ENCODE measurements at places on chromosomes 7 and 10.

DNA sequence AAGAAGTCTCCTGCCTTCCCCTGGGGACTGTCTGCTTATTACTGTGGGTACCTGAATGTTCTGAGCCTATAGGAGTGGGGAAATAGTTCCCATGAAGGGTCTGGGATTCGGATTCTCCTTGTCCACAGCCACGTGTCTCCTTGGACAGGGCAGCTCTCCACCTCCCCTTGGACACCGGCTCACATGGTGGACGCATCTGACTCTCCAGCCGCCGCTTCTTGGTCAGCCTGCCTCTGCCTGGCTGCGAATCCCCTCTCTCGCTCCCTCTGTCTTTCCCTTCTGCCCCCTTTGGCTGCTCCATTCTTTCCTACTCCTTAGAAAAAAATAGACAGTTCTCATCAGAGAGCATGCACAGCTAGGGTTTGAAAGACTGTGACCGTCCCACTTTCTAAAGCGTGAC lies 46.9 kb downstream of the JAKMIP3 start:
- DNase-seq = peak; percentile 4

DNA sequence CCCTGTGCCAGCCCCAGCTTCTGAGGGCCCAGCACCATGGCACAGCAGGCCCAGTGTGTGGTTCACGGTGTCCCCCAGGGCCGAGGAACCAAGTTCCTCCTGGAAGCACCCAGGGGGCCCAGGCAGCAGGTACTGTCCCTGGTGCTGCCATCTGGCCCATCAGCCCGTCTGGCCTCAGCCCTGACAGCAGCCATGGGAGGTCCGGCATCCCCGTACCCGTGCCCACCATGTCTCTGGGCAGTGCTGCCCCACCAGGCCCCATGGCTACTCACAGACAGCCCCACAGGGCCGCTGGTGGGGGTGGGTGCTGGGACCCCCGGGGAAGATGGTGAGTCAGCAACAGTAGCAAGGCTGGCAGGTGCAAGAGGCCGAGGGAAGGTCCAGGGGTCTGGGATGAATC lies 32.8 kb downstream of the STK32C start:
- no peak for DNase-seq

DNA sequence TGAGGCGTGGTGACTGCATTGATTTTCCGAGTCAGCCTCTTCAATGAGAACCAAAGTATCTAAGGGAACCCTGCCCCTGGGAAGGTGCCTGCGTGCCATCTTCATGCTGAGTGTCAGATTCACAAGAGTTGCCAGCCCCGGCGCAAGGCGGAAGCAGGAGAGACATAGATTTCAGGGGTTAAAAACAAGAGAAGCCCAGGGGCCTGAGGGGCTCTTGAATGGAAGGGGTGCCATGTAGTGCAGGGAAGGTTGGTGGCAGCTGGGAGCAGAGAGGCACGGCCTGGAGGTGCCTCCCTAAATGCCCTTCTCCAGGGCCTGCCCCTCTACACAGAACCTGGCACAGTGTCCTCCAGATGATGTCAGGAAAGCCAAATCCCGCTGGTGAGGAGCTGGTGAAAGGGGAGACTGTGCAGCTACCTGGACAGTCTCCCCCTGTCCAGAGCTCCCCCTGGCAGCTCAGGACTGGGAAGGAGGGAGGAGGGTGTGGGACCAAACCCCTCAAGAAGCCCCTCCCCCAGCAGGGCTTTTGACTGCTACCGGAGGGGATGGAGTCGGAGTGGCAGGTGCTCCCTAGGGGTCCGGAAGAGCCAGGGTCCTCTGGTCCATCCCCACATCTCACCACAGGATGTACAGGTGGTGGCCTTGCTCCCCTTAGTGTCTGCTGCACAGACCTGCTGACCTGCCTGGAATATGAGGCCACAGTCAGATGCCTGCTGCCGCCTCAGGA lies 137.9 kb downstream of the TCERG1L start:
- no peak for DNase-seq

- peak; percentile 91 for DNase-seq
Measured at GRCh38 chr7:101085162-101085964, at the start of gene TRIM56. TRIM56 (plus strand) TSS chr7:101085481; CDS start chr7:101087313, 1,832 bp downstream.

DNA sequence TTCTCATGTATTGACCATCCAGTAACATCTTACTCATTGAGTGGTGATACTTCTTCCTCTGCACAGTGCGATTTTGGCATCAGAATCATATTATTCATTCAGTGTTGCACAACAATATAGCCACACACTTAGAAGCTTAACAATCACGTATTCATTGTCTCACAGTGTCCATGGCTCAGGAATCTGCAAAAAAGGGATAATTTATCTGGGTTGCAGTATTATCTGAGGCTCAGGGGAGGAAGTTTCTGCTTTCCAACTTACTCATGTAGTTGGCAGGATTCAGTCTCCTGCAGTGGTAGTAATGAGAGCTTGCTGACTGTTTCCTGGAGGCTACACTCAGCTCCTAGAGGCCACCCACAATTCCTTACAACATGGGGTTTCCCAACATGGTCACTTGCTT lies 803.6 kb downstream of the SORCS1 start:
- DNase-seq = no peak

DNA sequence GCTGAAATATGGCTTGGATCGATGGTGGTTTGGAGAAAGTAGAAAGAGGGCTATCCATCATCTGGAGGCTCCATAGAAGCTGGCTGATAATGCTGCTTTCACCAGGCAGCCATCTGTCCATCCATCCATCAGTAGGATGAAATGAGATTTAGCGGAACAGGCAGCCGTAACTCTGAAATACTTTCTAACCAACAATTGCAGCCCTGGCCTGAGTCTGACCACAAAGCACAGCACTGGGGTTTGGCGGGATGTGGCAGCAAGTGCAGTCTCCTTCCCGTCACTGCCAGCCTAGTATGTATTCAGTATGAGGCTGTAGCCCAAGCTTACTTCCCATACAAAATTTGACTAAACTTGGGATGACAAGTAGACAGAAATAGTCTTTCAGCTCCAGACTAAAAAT lies 38.0 kb downstream of the R3HCC1L start:
- no peak for DNase-seq

DNA sequence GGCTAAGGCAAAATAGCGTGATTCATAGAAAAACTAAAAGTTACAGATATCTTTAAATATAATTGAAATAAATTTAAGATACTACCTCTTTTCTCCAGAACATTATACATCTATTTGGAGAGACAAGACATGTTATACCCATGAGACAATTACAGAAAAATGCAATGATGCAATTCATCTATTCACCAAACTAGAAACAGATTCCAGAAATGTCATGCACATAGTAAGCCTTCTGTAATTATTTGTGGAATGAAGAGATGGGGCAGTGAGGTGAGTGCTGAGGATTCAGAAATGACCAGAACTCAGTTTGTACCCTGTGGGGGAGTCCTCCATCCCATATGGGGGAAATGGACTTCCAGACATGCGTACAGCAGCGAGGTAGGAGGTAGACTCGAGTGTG lies 99.4 kb downstream of the MKX start:
- DNase-seq = no peak

DNA sequence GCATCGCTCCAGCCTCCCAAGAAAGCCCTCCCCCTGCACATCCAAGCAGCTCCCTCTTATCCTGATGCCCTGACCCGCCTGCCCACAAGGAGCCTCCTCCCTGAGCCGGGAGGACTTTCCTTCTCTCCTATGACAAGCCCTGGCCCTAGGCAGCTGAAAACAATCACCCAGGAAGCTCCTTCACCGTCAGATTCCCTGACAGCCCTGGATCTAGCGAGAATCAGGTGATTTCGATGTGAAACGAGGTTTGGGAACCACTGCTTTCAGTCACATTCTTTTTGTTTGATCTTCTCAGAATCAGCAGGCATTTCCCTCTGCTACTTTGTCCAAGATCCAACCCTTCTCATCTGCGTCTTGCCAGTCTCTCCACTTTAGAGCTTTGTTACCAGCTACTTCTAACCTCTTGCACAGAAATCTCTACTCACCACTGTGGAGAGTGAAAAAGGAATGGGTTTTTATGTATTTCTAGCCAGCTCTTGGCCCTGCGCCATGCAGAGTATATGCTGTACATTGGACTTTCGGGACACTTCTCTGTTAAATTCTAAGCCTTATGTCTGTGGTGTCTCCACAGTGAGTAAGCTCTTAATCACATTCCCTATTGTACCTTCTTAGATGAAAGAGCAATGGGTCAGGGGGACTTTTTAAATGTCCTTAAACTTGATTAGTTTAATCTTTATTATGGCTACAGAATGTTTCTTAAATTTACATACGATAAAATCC lies 253.2 kb upstream of the C7orf33 start:
- no peak for DNase-seq

- DNase-seq = no peak
Measured at GRCh38 chr7:28423918-28424514, 11.7 kb downstream of the CREB5 start.

DNA sequence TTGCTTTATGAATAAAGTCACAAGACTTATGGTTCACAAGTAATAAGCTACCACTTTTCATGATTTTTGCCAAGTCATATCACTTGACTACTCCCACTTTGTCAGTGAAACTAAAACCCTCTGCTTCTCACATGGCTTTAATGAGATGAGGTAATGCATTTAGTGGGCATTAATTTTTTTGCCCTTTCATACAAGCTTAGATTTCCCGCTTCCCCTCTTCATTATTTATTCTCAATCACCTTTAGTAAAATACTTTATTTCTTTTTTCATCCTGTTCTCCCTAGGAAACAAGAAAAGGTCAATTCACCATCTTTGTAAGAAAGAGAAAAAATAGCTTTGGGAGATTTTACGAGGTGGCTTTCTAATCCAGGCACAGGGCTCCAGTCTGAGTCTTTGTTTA lies 109.6 kb upstream of the STARD3NL start:
- no peak for DNase-seq

- DNase-seq = peak; percentile 65
Measured at GRCh38 chr7:44884621-44885393, 523 bp downstream of the PURB start.

GRCh38 chr7:30979027-30979426 lies 15.3 kb downstream of the GHRHR start:
- DNase-seq = peak; percentile 13

DNA sequence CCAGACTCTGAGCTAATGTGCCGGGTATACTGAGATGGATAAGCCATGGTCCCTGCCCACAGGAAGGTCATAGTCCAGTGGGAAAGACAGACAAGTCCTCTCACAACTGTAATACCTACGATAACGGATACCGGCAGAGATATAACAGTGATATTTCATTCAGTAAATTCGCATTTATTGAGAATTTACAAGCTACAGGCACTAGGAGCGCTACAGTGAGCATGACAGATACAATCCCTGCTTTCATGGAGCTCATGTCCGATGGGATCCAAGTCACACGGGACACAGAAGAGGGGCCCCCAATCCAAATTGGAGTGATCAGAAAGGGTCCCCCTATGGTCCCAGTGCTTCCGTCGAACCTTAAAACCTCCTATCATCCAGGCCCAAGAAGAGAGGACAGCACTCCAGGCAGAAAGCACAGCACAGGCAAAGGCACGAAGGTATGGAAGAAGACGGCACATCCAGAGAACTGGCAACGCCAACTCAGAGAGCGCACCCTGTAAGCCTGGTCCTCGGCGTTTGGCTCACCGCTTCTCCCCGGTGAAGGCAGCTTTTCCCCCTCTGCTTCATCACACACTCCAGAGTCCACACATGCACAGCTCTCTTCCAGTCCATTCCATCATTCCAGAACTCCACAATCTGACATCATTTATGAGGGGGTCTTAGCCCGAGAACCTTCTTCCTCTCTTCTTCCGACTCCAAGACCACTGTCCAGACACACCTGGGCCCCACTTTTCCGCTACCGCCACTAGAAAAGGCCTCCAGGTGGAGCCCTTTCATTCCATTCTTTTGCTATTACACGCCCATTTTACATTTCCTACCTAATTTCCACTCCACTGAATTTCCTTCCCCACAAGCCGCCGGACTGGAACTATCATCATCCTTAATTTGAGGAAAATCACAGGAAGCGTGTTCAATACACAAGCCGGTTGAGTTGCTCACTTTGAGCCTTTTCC lies 47.8 kb upstream of the NKX2-3 start:
- DNase-seq = no peak

GRCh38 chr10:116765648-116766081 lies 23.3 kb upstream of the HSPA12A start:
- DNase-seq = peak; percentile 70

- DNase-seq = no peak
Measured at GRCh38 chr7:50650057-50650664, 85.0 kb upstream of the DDC start.

- DNase-seq = no peak
Measured at GRCh38 chr7:148433521-148434180, 156.9 kb upstream of the C7orf33 start.

GRCh38 chr10:60140651-60141632 lies 234.6 kb upstream of the CCDC6 start:
- no peak for DNase-seq

GRCh38 chr10:38054361-38054797 lies 39.8 kb upstream of the ZNF37A start:
- DNase-seq = no peak

DNA sequence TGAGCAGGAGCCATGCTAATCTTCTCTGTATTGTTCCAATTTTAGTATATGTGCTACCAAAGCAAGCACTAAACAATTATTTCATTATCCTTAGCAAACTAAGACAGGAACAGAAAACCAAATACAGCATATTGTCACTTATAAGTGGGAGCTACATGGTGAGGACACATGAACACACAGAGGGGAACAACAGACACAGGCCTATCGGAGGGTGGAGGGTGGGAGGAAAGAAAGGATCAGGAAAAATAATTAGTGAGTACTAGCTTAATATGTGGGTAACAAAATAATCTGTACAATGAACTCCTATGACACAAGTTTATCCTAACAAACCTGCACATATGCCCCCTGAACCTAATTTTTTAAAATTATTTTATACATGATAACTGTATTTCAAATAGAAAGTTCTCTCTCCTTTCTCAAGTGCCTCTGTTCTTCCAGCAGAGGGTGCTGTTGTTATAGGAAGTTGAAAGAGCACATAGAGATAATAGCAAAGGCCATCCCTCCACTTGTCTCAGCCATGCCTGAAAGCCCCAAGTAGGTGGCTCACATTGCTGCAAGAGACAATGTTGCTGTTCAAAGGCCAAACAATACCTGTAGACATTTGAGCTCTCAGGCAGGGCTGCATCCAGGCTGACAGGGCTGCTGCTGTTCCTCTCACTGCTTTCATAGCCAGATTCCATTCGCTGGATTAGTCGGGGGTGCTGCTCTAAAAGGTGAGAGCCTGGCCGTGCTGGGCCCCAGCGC lies 33.4 kb upstream of the PPP3CB start:
- DNase-seq = peak; percentile 60

DNA sequence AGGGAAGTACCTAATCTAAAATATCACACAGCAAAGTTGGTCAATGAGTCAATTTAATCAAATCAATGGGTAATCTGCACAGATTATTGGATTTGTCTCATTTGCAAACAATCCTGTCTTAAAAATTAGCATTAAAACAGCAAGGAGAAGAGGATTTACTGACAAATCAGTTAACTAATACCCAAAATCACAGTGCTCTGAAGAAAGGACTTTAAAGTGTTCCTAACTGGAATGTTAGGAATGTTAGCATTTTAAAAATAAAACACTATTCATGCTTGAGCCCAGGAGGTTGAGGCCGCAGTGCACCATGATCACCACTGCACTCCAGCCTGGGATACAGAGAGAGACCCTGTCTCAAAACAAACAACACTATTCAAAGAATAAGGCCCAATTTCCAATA lies 83.1 kb downstream of the CHCHD3 start:
- no peak for DNase-seq

GRCh38 chr10:30231071-30231652 lies 117.9 kb downstream of the MTPAP start:
- DNase-seq = peak; percentile 32
